CD4-positive, alpha-beta T cell treated with Interleukin-6 for 4 hours (primary cell): ENCODE measurements at places on chromosomes 2 and 18.

- no peak for DNase-seq
These were observed 108.9 kb upstream of the XPO1 start for GRCh38 chr2:61647044-61647443.

GRCh38 chr2:74109551-74109950, 38.2 kb downstream of the BOLA3 start:
- DNase-seq: no peak

- DNase-seq: no peak
These were observed 38.9 kb upstream of the NRP2 start for GRCh38 chr2:205643391-205643885.

DNA sequence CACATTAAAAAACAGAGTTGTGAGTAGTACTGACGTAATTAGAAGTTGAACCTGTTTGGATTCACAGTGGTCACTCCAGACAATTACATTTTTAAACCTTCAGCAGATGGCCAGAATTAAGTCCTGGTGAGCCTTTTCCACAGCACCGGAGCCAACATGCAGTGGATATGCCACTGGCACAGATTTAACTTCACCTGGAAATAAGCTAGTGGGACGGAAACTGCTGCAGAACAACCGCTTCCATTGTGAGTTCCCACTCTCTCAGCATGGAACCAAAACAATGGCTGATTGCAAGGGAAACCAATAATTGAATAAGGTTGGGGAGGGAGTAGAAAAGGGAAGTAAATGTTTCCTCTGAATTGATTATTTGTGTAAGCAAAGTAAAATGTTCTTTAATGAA, 515.1 kb downstream of the STK39 start:
- DNase-seq: no peak

- no peak for DNase-seq
These were observed 4.0 kb downstream of the ABCB6 start for GRCh38 chr2:219214786-219215185.
